ENCODE measurements at places on chromosomes 11 and 22.

GRCh38 chr22:42172773-42173172 is 42.2 kb upstream of the CYP2D6 start:
- DNase-seq: no peak

DNA sequence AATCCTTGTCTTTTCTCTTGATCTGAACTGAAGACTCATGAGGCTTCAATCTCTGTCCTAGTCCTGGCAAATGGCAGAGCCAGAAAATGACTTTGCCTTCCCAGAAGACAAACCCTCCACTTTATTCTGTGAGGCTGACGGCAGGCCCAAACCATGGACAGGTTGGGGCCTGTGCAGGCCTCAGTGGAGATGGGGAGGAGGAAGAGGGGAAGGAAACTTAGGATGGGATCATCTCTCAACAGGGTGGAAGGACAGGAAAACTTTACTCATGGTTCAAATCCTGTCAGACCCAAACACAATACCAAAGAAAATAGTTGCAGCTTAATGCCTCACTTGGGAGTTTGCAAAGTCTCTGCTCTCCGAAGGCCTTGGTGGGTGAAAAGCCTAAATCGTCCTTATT is 9.8 kb downstream of the RPL27A start:
- DNase-seq: no peak

- DNase-seq: no peak
Measured at GRCh38 chr22:35952576-35952975, 76.0 kb downstream of the RBFOX2 start.

GRCh38 chr11:109048098-109048497 is 373.9 kb upstream of the C11orf87 start:
- no peak for DNase-seq

- no peak for DNase-seq
Measured at GRCh38 chr11:117823294-117823945, 1.1 kb downstream of the FXYD2 start.

DNA sequence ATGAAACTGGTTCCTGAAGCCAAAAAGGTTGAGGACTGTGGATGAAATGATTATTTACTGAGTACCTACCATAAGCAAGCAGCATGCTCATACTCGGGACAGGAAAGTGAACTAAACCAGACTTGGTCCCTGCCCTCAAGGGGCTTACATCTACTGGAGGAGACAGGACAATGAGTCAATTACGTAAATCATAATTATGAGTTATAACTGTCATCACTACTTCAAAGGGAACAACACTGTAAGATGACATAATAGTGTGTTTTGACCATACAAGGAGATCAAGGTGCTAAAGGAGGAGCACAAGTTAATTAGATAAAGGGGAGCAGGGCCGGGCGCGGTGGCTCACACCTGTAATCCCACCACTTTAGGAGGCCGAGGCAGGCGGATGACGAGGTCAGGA is 2.5 kb downstream of the FAM227A start:
- DNase-seq: no peak

GRCh38 chr11:69674886-69675714 is at the start of gene LTO1:
TSS of gene LTO1 (minus strand) at chr11:69675353. CDS start at chr11:69675239, 114 bp downstream.
- peak; percentile 89 for DNase-seq

GRCh38 chr11:1262172-1263006 is 39.5 kb downstream of the MUC5B start:
- DNase-seq: peak; percentile 76

DNA sequence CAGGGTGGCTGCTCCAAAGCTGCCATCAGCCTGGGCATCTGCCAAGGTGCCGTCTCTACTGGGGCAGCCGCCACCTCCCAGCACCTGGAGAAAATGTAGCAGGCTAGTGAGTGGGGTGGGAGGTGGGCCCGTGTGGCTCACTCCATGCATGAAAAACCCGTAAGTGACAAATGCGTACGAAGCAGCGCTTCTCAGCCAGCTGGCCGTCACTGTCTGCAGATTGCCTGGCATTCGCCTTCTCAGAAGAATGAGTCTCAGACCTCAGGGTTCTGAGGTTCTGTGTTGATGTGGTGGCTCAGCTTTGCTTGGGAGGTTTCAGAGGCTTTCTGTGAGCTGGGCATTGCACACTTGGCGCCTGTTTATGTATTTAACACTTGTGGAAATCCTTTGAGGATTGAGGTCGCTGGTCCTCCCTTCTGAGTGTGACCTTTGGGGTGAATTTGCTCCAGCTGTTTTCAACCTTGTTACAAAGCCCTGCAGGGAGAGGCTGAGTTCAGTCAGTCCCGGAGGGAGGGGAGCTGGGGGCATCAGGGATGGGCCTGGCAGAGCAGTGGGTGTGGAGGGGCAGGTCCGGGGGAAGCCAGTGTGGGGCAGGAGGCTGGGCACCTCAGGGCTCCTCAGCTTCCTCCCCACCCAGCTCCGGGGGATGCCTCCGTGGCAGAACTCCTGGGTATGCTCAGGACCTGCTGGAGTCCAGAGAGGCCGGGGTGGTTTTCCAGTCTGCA is 977.0 kb downstream of the TBC1D22A start:
- no peak for DNase-seq

GRCh38 chr11:33761471-33761870 is 12.8 kb downstream of the FBXO3 start:
- DNase-seq: no peak

GRCh38 chr22:45254388-45254787 is 13.7 kb upstream of the KIAA0930 start:
- no peak for DNase-seq

GRCh38 chr11:101582989-101583250 is 887 bp downstream of the TRPC6 start:
- DNase-seq: no peak

- DNase-seq: no peak
Measured at GRCh38 chr11:17770917-17771316, 36.3 kb downstream of the KCNC1 start.

DNA sequence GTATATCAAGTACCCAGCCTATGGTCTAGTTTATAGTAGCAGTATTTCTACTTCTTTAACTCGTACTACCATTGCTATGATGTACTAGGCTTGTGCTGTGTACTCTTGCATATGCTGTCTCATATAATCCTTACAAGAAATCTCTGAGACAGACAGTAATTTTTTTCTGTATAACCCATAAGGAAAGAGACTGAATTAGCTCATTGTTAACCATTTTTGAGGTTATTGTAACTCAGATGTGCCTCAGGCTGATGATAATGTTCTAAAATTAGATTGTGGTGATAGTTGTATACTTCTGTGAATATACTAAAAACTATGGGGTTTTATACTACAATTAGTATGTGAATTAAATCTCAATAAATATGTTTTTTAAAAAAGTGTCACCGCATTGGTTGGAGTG is 112.2 kb upstream of the RRM1 start:
- DNase-seq: no peak

GRCh38 chr22:35418088-35418487 is 18.1 kb downstream of the MCM5 start:
- DNase-seq: no peak

DNA sequence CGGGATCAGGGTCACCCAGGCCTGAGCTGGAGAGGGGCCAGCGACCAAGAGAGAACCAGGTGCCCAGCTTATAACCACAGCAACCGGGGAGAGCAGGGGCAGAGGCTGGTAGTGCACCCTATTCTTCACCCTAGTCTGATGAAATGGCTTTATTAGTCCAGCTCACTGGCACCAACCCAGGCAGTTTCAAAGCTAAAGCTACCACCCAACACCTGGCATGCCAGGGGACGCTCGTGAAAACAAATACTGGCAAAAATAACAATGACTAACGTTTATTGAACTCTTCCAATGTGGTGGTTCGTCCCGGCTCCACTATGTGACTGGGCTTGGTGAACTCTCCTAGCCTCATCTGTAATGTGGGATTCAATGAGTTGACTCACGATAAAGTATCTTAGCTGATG is 30.6 kb downstream of the SCGB1A1 start:
- no peak for DNase-seq

- DNase-seq: peak; percentile 70
Measured at GRCh38 chr11:1564535-1565172, 7.4 kb downstream of the DUSP8 start.

DNA sequence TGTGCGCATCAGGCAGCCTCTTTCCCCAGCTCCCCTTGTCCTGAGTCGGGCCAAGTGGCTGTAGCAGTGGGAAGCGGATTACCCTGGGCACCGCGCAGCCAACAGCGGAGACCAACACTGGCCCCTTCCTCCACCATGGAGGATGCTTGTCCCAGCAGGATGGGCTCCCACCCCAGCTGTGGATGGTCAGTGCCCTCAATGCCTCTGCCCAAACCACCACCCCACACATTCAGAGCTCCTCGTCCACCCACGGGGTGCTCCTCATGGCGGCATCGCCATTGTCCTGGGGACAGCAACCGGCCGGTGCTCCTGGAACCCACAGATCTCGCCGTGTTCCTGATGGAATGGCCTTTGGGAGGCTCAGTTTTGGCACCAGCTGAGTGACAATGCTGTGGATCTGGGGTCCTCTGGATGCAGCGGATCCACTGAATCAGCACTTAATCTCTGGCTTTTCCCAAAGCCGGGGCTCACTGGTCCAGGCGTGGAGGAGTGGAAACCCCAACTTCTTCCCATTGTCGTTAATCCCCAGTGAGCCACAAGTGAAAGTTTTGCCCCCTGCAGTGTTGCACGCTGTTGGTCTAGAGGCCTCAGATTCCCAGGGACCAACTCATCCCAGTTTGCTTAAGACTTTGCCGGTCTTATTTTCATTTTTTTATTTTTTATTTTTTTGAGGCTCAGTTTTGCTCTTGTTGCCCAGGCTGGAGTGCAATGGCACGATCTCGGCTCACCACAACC is 4.1 kb upstream of the B4GALNT4 start:
- DNase-seq: no peak

- DNase-seq: peak; percentile 69
Measured at GRCh38 chr11:113705871-113706655, at the start of gene TMPRSS5. TSS of gene TMPRSS5 (minus strand) at chr11:113706308. CDS start at chr11:113706224, 84 bp downstream.

- no peak for DNase-seq
Measured at GRCh38 chr11:68211546-68211945, 1.6 kb downstream of the KMT5B start.

GRCh38 chr22:44261164-44261860 is 51.4 kb downstream of the SHISAL1 start:
- no peak for DNase-seq

DNA sequence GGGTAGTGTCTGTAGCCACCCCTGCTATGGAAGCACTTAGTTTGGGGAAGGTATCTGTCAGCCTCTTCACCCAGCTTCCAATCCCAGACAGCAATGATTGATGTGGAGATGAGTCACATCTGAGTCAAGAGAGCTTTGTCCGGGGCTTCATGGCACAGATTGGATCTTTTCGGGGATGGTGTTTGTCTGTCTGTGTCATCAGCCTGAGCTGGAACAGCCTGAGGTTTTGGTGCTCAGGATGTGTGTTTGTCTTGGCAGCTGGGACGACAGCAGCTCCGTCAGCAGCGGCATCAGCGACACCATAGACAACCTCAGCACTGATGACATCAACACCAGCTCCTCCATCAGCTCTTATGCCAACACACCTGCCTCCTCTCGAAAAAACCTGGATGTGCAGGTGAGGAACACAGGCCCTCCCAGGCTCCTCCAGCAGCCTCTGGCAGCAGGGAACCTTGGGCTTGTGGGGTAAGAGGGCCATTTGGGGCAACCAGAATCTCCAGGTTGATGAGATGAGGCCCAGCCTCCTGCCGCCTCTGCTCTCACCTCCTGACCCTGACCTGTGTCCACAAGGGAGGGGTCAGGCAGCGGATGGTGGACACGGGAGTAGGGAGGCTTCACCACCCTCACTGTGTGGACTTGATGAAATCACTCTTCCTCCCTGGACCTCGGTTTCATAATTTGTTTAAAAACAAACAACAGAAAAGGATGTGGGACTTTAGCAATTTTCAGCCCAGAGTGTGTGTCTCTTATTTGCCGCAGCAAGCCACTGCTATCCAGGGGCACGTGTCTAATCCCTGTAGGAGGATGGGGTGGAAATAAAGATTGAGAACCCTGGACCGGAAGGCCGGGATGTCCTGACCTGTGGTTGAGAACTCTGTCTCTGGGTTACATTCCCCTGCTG is 124.3 kb downstream of the DBX1 start:
- no peak for DNase-seq

GRCh38 chr11:61918251-61918937 is 1.0 kb upstream of the RAB3IL1 start:
- no peak for DNase-seq

- DNase-seq: no peak
Measured at GRCh38 chr11:109401545-109401944, 20.4 kb upstream of the C11orf87 start.

DNA sequence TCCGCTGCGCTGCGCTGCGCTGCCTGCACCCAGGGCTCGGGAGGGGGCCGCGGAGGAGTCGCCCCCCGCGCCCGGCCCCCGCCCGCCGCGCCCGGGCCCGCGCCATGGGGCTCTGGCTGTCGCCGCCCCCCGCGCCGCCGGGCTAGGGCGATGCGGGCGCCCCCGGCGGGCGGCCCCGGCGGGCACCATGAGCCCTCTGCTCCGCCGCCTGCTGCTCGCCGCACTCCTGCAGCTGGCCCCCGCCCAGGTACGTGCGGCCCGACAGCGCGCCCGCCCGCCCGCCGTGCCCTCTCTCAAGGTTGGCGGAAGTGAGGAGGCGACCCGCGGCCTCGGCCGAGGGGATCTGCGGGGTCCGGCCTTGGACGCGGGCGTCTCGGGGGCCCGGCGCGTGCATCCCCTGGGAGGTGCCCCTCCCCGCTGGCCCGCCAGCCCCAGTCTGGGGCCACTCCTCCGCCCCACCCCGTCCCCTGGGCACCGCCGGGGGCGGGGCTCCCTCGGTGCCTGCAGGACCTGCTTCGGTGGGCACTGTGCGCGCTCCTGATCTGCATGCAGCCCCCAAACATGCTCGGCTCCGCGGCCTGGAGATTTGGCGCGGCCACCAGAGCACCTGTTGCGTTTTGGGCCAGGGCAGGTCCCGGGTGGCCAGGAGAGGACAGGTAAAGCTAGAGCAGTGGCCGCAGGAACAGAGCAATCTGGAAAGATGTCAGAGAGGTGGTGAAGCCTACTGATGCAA is 429 bp downstream of the VEGFB start:
- peak; percentile 19 for DNase-seq

- no peak for DNase-seq
Measured at GRCh38 chr11:8059571-8060011, 21.4 kb upstream of the TUB start.

DNA sequence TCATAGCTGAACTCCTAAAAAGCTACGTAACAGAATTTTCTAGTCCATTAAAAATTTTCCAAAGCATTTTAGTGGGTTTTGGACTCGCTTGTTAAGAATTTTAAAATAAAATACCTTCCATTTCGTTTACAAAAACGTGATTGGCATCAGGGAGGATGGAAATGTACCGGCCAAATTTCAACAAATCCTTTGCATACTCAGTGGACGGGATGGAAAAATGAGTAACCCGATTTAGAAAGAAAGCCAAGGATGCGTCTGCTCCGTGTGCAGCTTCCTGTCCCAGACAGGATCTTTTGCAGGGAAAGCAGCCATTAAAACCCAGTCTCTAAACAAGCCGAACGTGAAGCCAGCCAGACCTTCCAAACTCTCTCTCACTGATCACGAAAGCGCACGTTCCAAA is 15.6 kb downstream of the TMEM184B start:
- no peak for DNase-seq

GRCh38 chr11:72013765-72014711 is 15.3 kb downstream of the IL18BP start:
- no peak for DNase-seq

GRCh38 chr11:69400140-69400539 is 81.3 kb upstream of the LINC01488 start:
- DNase-seq: no peak
